ENCODE measurements at places on chromosomes 3 and 15. TPM values are rescaled to one million over a fixed set of nuclear protein-coding genes. Genes with fewer than 3 reads are reported as not detected.

The CP gene
- total RNA-seq = not detected

The TMEM45A gene
- total RNA-seq = 0.21 TPM

The THAP10 gene
- total RNA-seq = not detected

The DNAH12 gene
- 0.66 TPM for total RNA-seq

The TTC23 gene
- total RNA-seq = 0.30 TPM

The UCN2 gene
- total RNA-seq = not detected

The PYGO1 gene
- total RNA-seq = not detected

The UBAP1L gene
- 16.6 TPM for total RNA-seq

The RAB43 gene
- 122 TPM for total RNA-seq

The MESP1 gene
- 0.27 TPM for total RNA-seq

The LMOD3 gene
- not detected for total RNA-seq

The RBP2 gene
- not detected for total RNA-seq

The GOLGA8R gene
- total RNA-seq = 5.8 TPM

The EPB42 gene
- not detected for total RNA-seq

The UBE2E1 gene
- 57.0 TPM for total RNA-seq

The GUCA1C gene
- not detected for total RNA-seq

The TM4SF18 gene
- total RNA-seq = not detected

The GPR156 gene
- total RNA-seq = not detected

The NCKIPSD gene
- 18.1 TPM for total RNA-seq

The C3orf33 gene
- total RNA-seq = 3.5 TPM

The SCAPER gene
- 58.5 TPM for total RNA-seq

The ST8SIA2 gene
- not detected for total RNA-seq

The SOX14 gene
- not detected for total RNA-seq

The ZBTB38 gene
- 48.3 TPM for total RNA-seq

The TRH gene
- total RNA-seq = not detected

The TRPM1 gene
- not detected for total RNA-seq

The MEX3B gene
- 1.5 TPM for total RNA-seq

The TEX9 gene
- 3.8 TPM for total RNA-seq

The GABPB1 gene
- total RNA-seq = 23.4 TPM

The IL5RA gene
- total RNA-seq = not detected

The WDR76 gene
- 12.3 TPM for total RNA-seq
